GM20000 (cell line): ENCODE measurements at places on chromosomes 2 and 18.

DNA sequence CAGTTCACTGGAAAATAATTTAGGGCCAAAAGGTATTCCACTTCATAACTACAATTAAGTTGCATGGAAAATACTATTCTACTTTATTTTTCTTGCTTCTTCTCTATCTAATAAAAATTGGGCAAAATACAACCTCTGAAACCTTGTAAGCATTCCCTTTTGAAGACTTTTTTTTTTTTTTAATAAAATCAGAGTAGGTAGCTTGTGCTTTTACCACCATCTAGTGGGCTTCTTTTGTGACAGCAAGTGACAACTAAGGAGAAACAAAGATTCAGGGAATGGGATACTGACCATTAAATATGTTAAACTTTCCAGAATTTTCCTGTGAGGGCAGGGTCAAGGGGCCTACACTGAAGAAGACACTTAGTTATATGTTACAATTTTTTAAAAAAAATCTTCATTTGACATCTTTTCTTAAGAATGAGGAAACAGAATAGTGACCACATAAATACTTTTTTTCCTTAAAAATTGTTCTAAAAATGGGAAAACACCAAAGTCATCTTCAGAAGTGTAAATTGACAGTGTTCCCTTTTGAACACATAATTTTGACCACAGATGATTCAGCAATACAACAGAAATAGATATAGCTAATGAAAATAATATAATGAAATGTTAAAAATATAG is 1183.2 kb upstream of the ACVR2A start:
- DNase-seq = no peak

DNA sequence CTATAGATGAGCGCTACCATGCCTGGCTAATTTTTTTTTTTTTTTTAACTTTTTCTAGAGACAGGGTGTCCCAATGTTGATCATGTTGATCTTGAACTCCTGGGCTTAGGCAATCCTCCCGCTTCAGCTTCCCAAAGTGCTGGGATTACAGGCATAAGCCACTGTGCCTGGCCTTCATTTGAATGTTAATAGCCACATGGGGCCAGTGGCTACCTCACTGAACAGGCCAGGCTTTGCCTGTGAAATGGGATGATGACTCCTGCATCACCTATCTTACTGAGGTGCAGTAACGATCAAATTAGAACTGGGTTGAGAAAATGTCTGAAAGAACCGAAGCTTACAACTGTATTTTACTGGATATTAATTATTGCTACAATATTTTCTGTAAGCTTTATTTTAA is 278.7 kb downstream of the TCF4 start:
- no peak for DNase-seq

- no peak for DNase-seq
These were observed 314.8 kb downstream of the MYCN start for GRCh38 chr2:16255120-16255519.

DNA sequence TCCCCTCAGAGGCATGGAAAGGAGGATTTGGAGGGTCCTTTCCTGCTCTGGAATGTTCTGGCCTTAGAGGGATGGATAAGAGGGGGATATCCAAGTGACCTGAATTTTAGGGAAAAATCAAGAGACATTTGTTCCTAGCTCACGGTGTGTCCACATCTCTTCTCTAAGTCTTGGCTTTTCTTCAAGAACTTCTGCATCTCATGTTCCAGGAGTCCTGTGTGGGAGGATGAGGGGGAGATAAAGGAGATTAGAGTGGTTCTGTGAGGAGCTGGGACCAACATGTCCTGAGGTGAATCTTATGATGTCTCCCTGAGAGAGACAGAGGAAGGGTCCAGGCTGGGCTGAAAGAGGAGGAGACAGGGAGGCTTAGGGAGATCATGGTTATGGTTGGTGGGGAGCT is 11.7 kb downstream of the EMX1 start:
- DNase-seq = no peak

DNA sequence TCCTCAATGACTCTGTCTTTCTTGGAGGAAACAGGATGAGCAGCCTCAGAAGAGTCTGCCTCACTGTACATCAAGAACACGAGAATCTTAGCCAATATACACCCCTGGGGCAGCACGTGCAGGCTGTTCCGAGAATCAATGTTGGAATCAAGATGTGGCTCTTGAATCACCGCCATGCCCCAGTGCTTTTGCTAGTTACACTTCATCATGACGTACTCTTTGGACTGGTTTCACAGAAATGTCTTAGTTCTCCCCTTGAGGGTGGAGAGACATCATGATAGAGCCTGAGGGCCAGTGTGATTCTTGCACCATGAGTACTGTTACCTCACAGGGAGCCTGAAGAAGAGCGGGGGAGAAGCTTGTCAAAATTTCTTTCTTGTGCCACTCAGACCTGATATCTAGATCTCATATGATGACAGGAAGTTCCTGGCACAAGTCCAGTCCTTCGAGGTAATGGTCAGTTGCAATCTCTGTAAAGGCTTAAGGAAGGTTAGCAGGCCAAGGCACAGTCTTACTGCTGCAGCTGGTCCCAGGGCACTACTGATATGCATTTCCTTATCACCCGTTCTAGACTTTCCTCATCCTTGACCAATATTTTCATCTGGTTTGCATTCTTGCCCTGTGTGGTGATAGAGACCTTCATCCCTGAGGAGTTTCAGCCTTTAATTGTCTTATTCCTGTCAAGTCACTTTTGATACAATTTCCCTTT is 28.2 kb upstream of the STAT4 start:
- DNase-seq = no peak

DNA sequence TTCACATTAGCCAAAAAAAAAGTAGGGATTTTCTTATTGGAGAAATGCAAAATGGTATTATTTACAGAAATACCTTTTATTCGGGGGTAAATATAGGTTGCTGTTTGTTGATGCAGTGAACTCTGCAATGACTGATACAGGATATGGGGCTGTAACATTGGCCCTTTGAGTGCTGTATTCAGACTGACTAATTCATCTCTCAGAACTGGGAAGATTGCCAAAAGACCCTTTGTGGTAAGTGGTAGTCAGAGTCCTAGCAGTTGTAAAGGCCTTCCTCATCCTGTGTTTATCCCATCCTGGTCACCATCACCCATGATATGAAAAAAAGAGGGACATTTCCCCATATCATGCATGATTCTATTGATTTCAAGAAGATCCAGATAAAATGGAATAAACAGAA is 14.0 kb upstream of the DCC start:
- DNase-seq = no peak

DNA sequence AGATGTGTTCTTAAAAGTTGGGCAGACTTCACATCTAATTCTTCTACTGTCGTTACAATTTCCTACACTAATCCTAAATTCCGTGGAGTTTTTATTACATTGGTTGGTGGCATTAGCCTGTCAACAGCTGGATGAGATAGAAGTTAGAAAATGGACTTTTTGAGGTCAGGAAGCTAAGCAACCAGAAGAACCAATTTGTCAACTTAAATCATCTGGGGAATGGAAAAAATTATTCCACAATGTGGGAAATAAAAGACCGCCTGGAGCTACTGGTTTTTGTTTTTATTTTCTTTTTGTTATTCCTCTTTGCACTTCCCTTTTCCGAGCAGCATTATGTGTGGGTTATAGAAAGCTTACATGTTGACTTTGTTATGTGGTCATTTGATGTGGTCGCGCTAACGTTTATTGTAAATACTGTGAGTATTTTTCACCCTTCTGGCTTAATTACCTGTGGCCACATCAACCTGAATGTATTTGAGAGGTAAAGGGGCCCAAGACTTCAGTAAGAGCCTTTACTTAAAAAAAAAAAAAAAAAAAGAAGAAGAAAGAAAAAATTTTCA is 75.3 kb downstream of the PTPRM start:
- no peak for DNase-seq

DNA sequence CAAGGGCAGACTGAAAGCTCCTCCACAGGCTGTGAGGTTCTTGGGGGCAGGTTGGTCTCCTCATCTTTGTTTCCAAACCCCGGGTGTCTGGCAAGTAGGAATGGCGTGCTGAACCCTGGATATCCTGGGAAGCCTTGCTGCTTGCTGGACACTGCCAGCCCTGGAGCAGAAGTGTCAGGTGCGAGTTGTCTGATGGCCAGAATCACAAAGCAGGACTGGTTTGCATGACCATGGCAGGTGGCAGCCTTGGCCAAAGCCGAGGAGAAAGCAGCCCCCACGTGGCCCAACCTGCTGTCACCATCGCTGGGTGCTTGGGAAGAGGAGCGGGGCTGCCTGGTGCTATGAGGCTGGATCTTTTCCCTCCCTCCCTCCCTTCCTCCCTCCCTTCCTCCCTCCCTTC is 309.5 kb upstream of the HS6ST1 start:
- DNase-seq = no peak

DNA sequence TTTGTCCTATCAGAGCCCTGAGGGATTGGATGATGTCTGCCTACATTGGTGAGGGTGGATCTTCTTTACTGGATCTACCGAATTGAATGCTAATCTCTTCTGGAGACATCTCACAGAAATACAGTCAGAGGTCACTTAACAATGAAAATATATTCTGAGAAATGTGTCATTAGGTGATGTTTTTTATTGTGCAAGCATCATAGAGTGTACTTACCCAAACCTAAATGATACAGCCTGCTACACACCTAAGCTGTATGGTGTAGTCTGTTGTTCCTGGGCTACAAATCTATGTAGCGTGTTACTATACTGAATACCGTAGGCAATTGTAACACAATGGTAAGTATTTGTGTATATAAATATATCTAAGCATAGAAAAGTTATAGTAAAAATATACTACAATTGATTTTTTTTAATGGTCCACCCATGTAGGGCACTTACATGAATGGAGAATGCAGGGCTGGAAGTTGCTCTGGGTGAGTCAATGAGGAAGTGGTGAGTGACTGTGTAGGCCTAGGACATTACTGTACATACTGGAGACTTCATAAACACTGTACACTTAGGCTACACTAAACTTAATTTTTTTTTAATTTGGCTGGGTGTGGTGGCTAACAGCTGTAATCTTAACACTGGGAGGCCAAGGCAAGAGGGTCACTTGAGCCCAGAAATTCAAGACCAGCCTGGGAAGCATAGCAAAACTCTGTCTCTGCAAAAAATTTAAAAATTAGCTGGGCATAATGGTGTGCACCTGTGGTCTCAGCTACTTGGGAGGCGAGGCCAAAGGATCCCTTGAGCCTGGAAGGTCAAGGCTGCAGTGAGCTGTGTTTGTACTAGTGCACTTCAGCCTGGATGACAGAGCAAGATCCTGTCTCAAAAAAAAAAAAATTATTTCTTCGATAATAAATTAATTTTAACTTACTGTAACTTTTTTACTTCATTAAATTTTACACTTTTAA is 226.3 kb upstream of the UBE2E3 start:
- DNase-seq = no peak

GRCh38 chr2:231199219-231199618 is 788 bp downstream of the ARMC9 start:
- DNase-seq = no peak

DNA sequence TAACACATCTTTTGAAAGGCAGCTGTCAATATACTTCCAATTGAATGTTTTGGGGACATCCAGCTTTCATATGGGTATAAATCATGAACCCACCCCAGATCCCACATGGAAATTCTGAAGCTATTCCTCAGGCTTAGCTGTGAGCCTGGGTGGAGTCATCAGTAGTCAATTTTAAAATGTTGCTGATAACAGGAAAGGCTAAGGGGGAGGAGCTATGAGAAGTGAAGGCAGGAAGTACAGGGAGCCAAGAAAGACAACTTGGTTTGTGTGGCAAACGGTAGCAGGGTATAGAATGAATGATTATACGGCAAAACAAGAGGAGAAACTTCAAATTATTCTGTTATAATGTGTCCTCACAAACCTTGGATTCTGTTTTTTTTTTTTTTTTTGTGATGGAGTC is 108.6 kb downstream of the QPCT start:
- no peak for DNase-seq

- DNase-seq = no peak
These were observed 21.6 kb upstream of the INO80C start for GRCh38 chr18:35519148-35519899.

GRCh38 chr2:127700527-127701192 is 637 bp upstream of the SFT2D3 start:
- peak; percentile 91 for DNase-seq

- DNase-seq = no peak
These were observed 108.6 kb upstream of the CNTNAP5 start for GRCh38 chr2:123916531-123916930.

DNA sequence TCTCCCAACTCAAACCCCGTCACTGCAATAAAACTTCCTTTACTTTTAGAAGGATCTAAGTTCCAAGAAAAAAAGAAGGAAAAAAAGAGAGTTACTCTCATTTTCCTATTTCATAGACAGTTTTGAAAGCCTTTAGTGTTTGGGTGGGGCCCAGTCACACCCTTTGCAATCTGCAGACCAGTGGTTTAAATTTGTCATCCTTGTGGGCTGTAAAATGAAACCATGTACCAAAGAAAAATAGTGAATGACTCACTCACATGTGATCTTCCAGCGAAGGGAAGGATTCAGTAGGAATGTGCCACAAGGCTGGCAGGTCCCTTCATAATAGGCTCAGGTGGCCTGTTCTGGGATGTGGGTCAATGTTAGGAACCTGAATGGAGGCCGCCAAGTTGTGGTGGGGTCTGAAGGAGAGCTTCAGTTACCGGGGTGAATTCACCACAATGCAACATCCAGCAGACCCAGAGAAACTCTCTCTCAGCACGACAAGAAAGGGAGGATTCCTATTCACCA is 28.3 kb downstream of the ANXA4 start:
- no peak for DNase-seq

DNA sequence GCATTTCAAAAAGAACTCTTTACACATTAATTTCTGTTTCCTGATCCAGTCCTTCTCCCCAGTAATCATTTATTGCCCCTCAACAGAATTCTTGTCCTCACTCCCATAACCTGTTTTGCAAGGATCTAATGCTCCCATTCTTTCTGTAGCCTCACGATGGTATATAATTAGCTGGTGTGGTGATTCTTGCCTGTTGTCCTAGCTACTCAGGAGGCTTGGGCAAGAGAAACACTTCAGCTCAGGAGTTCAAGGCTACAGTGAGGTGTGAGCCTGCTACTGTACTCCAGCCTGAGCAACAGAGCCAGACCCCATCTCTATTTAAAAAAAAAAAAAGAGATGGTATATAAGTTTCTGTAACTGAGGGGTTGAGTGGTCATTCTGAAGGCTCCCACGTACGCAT is 7.7 kb upstream of the TRAPPC8 start:
- no peak for DNase-seq

DNA sequence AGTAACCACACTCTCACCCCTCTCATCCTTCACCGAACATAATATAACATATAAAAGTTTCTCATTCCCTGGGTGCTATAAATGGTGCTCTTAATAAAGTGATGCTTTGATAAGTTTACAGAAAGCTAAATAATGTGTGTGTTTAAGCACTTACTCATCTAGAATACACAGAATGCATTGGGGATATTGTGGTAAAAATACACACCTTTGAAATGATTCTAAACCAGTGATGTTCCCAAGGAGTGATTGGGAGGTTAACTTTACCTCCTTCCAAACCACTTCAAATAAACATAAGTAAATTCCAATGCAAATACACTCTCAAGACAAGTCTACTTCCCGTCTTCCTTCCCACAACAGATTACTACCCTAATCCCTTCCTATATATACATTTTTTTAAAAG is 85.3 kb upstream of the TWSG1 start:
- DNase-seq = no peak

DNA sequence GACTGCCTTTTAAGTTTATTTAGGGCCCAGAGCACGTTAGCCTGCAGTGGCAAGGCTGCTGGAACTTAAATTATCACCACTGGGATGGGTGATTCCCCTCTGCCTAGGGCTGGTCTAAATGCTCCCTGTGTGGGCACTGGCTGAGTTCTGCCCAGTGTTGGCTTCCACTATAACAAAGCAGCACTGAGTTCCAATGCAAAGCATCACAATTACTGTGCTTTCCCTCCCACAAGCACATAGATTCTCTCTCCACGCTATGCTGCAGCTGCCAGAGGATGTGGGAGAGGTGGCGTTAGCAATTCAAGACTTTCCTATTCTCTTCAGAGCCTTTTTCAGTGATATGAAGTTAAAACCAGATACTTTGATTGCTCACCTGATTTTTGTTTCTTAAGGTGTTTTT is 328.9 kb upstream of the DDX18 start:
- no peak for DNase-seq
